ENCODE measurements at places on chromosomes 2 and 18.
A peak's percentile ranks its signal among the peaks of the same experiment; 100 is the strongest.

DNA sequence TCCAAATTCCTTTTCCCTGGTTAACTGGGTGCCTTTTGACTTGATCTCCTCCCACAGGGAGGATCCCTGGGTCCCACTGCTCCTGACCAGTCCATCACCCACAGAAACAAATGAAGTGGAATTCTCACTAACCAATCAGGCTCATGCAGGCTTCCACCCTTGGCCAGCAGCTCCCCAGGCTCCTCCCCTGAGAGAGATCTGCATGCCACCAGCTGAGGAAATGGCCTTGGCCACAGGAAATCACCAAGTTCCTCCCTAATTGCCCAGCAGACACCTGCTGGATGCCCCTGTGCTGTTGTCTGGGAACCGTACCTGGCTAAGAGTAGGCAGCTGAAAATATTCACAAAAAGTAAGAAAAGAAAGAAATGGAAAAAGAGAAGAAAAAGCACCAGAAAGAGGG is 207.4 kb downstream of the NCK2 start:
- DNase-seq, result no peak

- no peak for DNase-seq
Measured at GRCh38 chr2:197286805-197287595, 23.6 kb downstream of the ANKRD44 start.

DNA sequence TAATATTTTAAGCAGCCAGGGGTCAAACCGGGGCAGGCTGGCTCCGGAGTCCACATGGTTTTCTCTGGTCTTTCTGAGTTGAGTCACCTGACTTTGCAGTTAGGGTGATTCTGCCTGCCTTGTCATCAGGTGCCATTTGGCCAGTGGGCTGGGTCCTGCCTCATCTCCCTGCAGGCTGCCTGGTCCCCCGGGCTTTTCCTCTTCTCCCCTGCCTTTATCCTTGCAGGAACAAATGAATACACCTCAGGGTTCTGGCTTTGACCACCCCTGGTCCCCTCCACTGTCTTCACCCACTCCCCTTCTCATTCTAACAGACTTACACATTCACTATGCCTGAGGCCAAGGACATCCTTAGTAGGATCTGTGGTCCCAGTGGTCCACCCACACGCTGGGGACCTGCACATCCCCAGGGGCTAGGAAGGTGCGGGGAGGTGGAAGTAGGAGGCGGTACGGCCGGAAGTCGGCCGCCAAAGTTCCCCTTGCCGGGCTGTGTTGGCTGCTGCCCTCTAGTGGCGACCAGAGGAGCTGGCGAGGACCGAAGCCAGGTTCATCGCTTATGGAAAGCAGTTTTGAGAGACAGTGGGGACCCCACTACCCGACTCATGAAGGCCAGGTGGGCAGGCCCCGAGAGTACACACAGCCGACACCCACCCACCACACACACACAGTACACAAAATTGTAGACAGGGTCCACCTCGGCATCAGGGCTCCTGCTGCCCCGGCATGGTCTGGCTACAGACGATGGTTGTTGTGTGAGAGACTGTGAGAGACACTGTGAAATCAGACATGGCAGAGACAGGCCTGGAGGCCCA is 6.3 kb upstream of the TEX261 start:
- peak; percentile 51 for DNase-seq

- DNase-seq, result no peak
Measured at GRCh38 chr18:72089432-72089831, 454.7 kb downstream of the CBLN2 start.

DNA sequence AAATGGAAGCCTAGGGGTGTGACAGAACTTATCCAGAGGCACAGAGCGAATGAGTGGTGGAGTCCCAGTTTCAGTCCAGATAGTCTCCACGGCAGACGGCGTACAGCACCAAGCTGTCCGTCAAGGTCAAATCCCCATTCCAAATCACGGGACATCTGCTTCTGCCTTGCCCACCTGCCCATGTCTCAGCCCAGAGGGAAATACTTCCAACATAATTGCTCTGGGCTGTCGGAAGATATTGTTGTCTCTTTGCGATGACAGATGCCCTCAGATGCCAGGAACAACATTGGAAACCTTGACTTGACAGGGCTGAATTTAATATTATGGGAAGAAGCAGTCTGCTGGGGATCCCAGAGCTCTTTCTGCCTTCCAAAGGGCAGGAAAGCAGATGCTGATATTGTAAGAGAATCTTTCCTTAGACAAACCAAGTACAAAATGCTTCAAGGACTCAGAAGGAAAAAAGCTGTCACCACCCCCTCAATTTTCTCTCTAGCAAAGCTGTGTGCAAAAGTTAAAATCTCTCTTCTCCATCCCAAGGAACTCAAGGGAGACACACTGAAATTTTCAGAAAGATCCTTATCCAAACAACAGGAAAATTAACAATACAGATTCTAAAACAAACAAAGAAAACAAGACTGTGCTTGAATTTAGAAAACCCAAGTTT is 364.0 kb downstream of the LRATD1 start:
- DNase-seq, result no peak

- DNase-seq, result no peak
Measured at GRCh38 chr2:98769784-98770183, 38.9 kb upstream of the MGAT4A start.

GRCh38 chr2:40273734-40274182 is 178.1 kb downstream of the SLC8A1 start:
- no peak for DNase-seq

DNA sequence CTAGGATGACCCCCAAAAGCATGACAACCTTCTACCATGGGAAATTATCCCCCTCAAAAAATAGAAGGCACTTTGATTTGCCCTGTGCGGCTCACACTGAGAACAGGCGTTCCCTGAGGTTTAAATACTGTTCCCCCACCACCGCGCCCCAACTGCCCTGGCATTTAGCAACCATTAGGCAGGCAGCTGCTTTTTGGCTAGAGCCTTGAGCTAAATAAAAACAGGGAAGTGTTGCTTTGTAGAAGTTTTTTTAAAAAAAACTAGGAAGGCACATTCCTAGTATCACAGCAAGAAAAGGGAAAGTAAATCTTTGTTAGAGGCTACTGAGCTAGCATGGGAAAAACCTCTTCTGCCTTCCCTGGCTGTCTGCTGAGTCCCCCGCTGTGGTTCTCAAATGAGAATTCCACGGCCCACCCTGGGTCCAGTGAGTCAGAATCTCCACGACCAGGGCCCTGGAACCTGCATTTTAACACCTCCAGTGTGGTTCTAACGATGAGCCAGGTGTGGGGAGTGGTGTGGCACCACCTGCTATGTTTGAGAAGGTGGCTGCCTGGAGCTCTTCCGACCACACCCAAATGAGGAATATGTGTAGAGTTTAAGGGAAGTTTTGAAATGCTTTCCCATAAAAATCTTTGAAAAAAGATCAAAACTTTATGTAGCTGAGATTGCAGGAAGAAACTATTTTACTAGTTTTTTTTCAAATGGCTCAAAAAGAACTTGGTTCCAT is 66.4 kb downstream of the VIT start:
- DNase-seq, result no peak

DNA sequence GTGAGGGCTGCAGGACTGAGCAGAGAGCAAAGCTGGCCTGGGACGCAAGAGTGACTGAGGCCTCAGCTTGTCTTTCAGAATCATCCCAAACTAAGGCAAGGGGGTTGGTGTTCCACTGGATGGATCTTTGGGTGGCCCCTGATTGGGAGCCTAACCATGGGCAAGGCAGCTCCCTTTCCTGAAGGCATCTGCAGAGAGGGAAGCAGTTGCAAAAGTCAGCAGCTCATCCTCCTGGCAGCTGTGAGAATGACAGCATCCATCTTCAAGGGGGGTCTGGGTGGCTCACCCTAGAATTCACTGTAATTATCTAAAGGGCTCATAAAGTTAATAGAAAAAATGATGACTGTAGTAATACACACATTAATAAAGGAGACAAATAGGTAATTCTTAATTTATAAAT is 46.5 kb upstream of the RAB31 start:
- no peak for DNase-seq

- DNase-seq, result no peak
Measured at GRCh38 chr18:61731693-61732376, 161.0 kb downstream of the RNF152 start.

- DNase-seq, result no peak
Measured at GRCh38 chr18:6636091-6636490, 93.4 kb upstream of the ARHGAP28 start.

DNA sequence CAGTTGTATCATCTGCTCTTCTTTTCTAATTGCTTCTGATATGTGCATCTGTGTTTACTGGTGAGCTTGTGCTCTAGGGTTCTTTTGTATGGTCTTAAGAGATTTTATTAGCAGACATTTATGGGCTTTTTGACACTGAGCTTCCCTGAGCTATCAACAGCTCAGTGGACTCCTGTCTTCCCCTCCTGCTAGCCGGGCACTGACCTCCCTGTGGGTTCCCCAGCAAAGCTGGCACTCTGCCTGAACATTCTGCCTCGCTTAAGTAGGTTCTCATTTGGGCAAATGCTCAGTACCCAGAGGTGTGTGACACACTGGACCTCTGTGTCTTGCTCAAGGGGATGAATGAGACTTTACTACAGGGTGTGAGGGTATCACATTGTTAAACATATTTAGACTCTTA is 15.8 kb downstream of the TRAF3IP1 start:
- DNase-seq, result no peak

DNA sequence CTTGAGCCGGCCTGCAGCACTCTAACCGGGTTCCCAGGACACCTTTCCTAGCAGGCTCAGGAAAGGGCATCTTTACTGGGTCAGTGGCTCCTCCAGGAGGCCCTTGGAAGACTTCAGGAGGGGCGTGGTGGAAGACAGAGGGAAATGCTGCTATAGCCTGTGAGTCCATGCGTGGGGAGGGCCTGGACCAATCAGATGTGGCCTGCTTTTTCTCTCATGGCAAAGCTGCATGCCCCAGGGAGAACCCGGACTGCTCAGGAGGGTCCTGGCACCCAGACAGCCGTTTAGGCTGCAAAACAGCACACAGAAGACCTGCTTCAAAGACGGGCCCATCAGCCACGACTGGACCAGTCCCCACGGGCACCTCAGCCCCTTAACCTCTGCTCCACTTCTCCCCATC is 84.4 kb downstream of the EIPR1 start:
- DNase-seq, result no peak

- DNase-seq, result peak; percentile 56
Measured at GRCh38 chr2:165401285-165401852, 68.1 kb upstream of the CSRNP3 start.

DNA sequence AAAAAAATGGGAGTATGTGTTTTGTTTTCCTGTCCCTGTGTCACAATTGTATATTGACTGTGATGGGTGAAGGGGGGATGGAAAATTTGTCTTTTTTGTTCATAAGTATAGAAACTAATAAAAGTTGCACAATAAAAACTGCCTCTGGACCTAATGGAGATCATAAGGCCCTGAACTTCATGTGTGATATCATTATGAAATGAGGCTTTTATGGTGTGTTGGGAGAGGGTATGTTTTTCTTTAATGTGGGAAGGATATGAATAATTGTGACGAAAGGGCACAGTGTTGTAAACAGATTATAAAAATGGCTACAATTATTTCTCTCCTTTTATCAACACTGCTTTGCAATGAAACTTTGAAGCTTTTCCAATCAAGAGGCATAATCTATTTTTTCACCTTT is 1889.3 kb upstream of the CELF4 start:
- DNase-seq, result no peak

DNA sequence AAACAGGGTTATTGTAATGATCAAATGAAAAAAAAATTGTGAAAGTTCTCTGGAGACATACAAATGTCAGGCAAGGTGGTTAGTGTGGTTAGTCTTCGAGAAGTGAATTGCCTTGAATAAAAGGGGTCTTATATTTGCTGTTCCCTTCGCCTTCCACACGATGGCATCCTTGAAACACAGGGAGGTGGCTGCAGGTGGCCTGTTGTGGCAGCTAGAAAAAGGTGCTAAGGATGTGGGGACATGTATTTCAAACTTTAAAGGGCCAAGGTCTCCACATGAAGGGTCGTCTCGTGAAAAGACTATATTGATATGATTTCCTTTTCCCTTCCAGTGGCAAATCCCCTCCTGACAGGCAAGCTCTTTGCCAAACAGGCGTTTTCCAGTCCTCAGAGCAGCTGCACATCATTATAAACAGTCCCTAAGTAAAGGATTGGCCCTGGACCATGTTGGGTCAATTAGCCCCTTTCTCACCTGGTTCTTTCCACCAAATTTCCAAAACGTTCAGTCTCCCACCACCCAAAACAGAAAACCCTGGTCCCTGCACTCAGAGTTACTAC is 68.5 kb downstream of the COPS8 start:
- DNase-seq, result peak; percentile 52

- DNase-seq, result no peak
Measured at GRCh38 chr2:161357097-161357496, 48.9 kb downstream of the PSMD14 start.

DNA sequence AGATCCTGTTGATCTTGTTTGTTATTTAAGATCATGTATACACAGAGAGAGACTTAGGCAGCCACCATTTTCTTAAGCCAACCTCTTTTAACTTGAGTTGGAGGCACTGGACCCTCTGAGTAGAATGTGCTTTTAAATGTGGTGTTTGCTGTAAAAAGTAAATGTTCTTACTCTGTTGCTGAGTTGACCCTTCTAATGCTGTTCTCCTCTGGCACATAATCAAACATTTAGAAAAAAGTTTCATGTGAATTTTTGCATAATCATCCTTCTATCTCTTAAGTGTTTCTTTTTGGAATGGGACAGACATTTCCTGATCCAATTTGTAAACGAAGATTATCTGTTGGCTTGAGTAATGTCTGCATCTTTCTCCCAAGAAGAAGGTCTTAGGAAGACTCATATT is 255.1 kb upstream of the ETAA1 start:
- DNase-seq, result no peak

GRCh38 chr2:208074610-208075356 is 49.5 kb upstream of the PLEKHM3 start:
- no peak for DNase-seq

GRCh38 chr2:32865399-32866068 is 81.2 kb upstream of the LTBP1 start:
- peak; percentile 43 for DNase-seq

- no peak for DNase-seq
Measured at GRCh38 chr2:227164763-227165291, 403 bp downstream of the COL4A3 start.

- no peak for DNase-seq
Measured at GRCh38 chr2:144509879-144510221, 10.1 kb downstream of the ZEB2 start.

- DNase-seq, result no peak
Measured at GRCh38 chr18:68299906-68300305, 415.0 kb downstream of the TMX3 start.

DNA sequence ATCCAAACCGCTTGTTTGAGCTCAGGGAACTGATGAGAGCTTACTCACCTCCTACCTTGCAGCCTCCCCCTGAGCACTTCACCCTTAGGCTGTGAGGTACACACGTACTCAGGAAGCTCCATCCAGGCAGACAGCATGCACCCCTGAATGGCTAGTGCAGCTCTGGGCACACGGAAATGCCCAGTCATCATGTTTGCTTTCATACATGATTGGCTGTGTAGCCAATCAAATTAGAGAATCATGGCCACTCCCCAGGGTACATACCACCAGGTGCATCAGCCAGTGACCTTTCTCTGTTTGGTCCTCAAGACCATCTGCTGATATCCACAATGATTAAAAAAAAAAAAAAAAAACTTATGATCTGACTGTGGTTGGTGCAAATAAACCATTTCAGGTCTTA is 42.1 kb downstream of the RNF152 start:
- DNase-seq, result no peak

GRCh38 chr18:23172591-23173380 is 37.5 kb downstream of the CABLES1 start:
- no peak for DNase-seq
